ENCODE measurements at places on chromosomes 16 and 17. TPM values are rescaled to one million over a fixed set of nuclear protein-coding genes. Genes with fewer than 3 reads are reported as not detected.

CCDC92B gene
- not detected for total RNA-seq

ARL6IP1 gene
- 205 TPM for total RNA-seq

SUMO2 gene
- 79.5 TPM for total RNA-seq

PRR11 gene
- 2.1 TPM for total RNA-seq

GAST gene
- total RNA-seq: not detected

VASN gene
- 97.5 TPM for total RNA-seq
